Spinal cord (tissue), 10 donors: ENCODE measurements at places on chromosomes 1 and 21. TPM values are rescaled to one million over a fixed set of nuclear protein-coding genes. Genes with fewer than 3 reads are reported as not detected.
A peak's percentile ranks its signal among the peaks of the same experiment; 100 is the strongest.

- peaks cover 16% of the 10 kb centered on the region for H3K4me1 ChIP-seq
- no peak overlapping the region for H3K4me3 ChIP-seq
- no peaks in the 10 kb centered on the region for H3K27me3 ChIP-seq
- DNase-seq = no peak
- peaks cover 10% of the 10 kb centered on the region for H3K36me3 ChIP-seq
- H3K27ac ChIP-seq = no peak overlapping the region
Observed at GRCh38 chr1:115665319-115666096, 23.7 kb downstream of the VANGL1 start.

The FLG gene
- under 0.01 TPM for total RNA-seq

The GCSAML gene
- 0.40 TPM for total RNA-seq

GRCh38 chr1:63320022-63320721, 2.2 kb upstream of the FOXD3 start:
- peaks cover 95% of the 10 kb centered on the region for H3K27me3 ChIP-seq
- H3K4me3 ChIP-seq = peak overlapping the region; percentile 43
- H3K27ac ChIP-seq = peak overlapping the region; percentile 89
- H3K36me3 ChIP-seq = no peaks in the 10 kb centered on the region
- peak; percentile 60 for DNase-seq
- H3K4me1 ChIP-seq = peaks cover 61% of the 10 kb centered on the region

The NFASC gene
- total RNA-seq = 51.4 TPM

The S100A14 gene
- 0.61 TPM for total RNA-seq

The CFHR3 gene
- 0.72 TPM for total RNA-seq

GRCh38 chr21:40841524-40842196, 5.3 kb downstream of the DSCAM start:
- no peaks in the 10 kb centered on the region for H3K36me3 ChIP-seq
- peaks cover 17% of the 10 kb centered on the region for H3K4me1 ChIP-seq
- DNase-seq = peak; percentile 78
- H3K27ac ChIP-seq = peak overlapping the region; percentile 19
- H3K4me3 ChIP-seq = peak overlapping the region; percentile 57

DNA sequence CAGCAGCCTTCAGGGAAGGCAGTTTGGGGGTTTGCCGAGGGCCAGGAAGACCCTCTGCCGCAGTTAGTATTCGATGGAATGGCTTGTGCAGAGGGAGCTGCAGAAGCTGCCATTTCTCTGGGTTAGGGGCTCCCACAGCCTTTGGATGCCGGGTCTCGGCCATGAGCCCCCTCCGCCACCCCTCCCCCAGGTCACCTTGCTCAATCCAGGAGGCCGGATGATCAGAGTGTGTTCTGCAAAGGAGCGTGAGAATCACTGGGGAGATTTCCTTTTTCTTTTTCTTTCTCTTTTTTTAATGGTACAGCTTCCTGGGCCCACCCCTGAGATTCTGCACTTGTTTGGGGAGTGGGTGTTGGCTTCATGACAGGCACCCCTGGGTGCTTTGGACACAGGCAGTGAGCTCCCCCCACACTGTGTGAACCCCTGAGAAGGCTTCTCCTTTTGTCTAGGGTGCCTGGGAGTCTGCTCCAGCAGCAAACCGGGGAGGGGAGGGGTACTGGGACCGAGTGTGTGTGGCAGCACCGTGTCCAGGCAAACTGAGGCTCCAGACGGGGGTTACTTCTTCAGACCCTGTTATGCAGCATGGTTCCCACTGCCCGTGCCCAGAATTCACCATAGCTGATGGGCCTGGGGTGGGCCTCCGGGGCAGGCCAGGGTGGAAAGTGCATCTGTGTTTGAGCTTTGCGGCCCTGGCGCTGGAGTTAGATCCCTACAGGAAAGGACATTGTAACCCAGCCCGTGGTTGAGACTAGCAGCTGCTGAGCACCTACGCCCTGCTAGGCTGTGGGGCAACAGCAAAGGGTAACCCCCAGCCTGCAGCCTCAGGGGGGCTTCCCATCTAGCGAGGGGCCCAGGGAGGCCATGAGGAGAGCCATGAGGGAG, 18.5 kb downstream of the TNFRSF1B start:
- no peaks in the 10 kb centered on the region for H3K27me3 ChIP-seq
- H3K4me1 ChIP-seq = peaks cover 47% of the 10 kb centered on the region
- no peak for DNase-seq
- H3K27ac ChIP-seq = peak overlapping the region; percentile 78

- H3K36me3 ChIP-seq = no peaks in the 10 kb centered on the region
- H3K4me1 ChIP-seq = peaks cover 22% of the 10 kb centered on the region
- peak overlapping the region; percentile 81 for H3K4me3 ChIP-seq
- peaks cover 18% of the 10 kb centered on the region for H3K27me3 ChIP-seq
- no peak for DNase-seq
- peak overlapping the region; percentile 84 for H3K27ac ChIP-seq
Observed at GRCh38 chr1:162021124-162021523, 2.5 kb downstream of the OLFML2B start.

GRCh38 chr1:224689374-224689773, 73.3 kb downstream of the CNIH3 start:
- H3K27ac ChIP-seq = no peak overlapping the region
- H3K27me3 ChIP-seq = no peaks in the 10 kb centered on the region
- no peak for DNase-seq
- H3K36me3 ChIP-seq = no peaks in the 10 kb centered on the region
- H3K4me3 ChIP-seq = no peak overlapping the region
- H3K4me1 ChIP-seq = no peaks in the 10 kb centered on the region

DNA sequence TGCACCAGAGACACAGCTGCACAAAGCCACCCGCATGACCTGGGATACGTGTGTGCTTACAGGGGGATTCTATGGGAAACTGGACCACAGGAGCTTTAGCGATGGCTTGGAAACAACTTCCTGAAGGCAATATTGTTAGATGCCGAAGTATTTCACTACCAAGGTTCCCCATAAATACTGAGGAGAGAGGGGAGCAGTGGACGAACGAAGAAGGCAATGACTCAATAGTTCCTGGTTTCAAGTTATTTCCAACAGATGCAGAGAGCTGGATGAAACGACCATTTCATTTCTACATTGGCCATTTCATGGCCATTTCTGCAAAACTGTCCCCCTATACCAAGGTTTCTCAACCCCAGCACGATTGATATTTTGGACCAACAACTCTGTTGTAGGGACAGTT, 61.3 kb downstream of the CD34 start:
- DNase-seq = no peak
- H3K4me3 ChIP-seq = no peak overlapping the region
- H3K27ac ChIP-seq = no peak overlapping the region
- peaks cover 11% of the 10 kb centered on the region for H3K36me3 ChIP-seq

GRCh38 chr21:45317398-45318145, 29.9 kb upstream of the POFUT2 start:
- H3K4me3 ChIP-seq = no peak overlapping the region
- peaks cover 8% of the 10 kb centered on the region for H3K36me3 ChIP-seq
- H3K27me3 ChIP-seq = no peaks in the 10 kb centered on the region
- DNase-seq = no peak
- H3K27ac ChIP-seq = no peak overlapping the region

DNA sequence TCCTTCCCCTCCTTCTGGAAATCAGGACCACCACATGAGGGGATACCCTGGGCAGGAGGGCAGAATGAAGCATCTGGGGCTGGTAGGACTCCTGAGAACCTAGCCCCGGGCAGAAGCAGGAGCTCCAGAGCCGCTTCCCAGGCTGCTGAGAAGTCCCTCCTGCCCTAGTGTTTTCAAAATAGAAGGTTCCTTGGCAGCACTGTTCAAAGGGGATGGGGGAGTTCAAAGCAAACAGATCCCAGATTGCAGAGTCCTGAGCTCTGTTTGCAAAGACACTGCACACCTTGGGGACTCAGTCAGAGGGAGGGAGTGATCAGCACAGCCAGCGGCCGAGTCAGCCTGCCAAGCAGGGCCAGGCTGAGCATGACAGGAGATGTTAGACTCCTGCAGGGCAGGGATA, 177.8 kb downstream of the PTPRU start:
- no peaks in the 10 kb centered on the region for H3K36me3 ChIP-seq
- H3K4me3 ChIP-seq = no peak overlapping the region
- peaks cover 7% of the 10 kb centered on the region for H3K4me1 ChIP-seq
- H3K27me3 ChIP-seq = no peaks in the 10 kb centered on the region

- H3K27ac ChIP-seq = no peak overlapping the region
- no peak for DNase-seq
- H3K36me3 ChIP-seq = no peaks in the 10 kb centered on the region
- no peaks in the 10 kb centered on the region for H3K4me1 ChIP-seq
- H3K27me3 ChIP-seq = no peaks in the 10 kb centered on the region
- H3K4me3 ChIP-seq = no peak overlapping the region
Observed at GRCh38 chr1:70112838-70113237, 92.5 kb downstream of the LRRC40 start.

- peak within 1 kb of the TSS; percentile 68 for H3K4me3 ChIP-seq
- no peaks in the 10 kb centered on the region for H3K27me3 ChIP-seq
- H3K4me1 ChIP-seq = peaks cover 58% of the 10 kb centered on the region
- H3K36me3 ChIP-seq = peaks cover 2% of the 10 kb centered on the region
- H3K27ac ChIP-seq = peak within 1 kb of the TSS; percentile 57
Observed at GRCh38 chr1:30908696-30909364, at the start of gene SDC3. Gene SDC3 (minus strand): TSS chr1:30908758. CDS start chr1:30908586, 172 bp downstream.

The UMODL1 gene
- not detected for total RNA-seq

The C1orf141 gene
- total RNA-seq = 0.79 TPM

GRCh38 chr21:16304174-16305095, 574.7 kb downstream of the USP25 start:
- no peak for DNase-seq
- peak overlapping the region; percentile 94 for H3K27ac ChIP-seq
- H3K36me3 ChIP-seq = no peaks in the 10 kb centered on the region

- peaks cover 17% of the 10 kb centered on the region for H3K36me3 ChIP-seq
- DNase-seq = no peak
- no peaks in the 10 kb centered on the region for H3K27me3 ChIP-seq
- no peak overlapping the region for H3K4me3 ChIP-seq
Observed at GRCh38 chr1:235974616-235975015, 90.3 kb downstream of the NID1 start.

GRCh38 chr1:207911856-207912760, 1.2 kb upstream of the CD34 start:
- peaks cover 10% of the 10 kb centered on the region for H3K4me1 ChIP-seq
- H3K36me3 ChIP-seq = no peaks in the 10 kb centered on the region
- peaks cover 30% of the 10 kb centered on the region for H3K27me3 ChIP-seq
- no peak overlapping the region for H3K27ac ChIP-seq

DNA sequence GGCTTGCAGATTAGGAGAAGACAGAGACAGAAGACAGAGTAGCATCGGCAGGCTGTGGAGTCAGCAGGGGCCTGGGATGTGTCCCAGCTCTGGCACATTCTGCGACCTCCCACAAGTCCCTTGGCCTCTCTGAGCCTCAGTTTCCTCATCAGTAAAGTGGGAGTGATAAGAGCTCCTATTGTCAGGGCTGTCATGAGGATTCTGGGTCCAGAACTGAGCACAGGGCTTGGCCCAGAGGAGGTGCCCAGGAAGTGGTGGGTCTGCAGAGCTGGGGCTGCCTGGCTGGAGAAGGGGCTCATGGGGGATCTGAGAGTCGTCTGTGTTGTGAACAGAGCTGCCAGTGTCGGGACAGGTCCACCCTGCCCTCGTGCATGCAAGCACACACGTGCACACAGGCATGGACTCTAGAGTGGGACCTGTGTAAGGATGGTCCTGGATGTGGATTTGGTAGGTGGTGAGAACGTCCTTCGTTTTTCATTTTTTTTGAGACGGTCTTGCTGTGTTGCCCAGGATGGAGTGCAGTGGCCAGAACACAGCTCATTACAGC, 262.9 kb downstream of the PTPRU start:
- H3K4me3 ChIP-seq = no peak overlapping the region
- H3K4me1 ChIP-seq = peaks cover 21% of the 10 kb centered on the region
- DNase-seq = no peak
- H3K36me3 ChIP-seq = no peaks in the 10 kb centered on the region
- peaks cover 5% of the 10 kb centered on the region for H3K27me3 ChIP-seq

The CHD1L gene
- total RNA-seq = 35.5 TPM

DNA sequence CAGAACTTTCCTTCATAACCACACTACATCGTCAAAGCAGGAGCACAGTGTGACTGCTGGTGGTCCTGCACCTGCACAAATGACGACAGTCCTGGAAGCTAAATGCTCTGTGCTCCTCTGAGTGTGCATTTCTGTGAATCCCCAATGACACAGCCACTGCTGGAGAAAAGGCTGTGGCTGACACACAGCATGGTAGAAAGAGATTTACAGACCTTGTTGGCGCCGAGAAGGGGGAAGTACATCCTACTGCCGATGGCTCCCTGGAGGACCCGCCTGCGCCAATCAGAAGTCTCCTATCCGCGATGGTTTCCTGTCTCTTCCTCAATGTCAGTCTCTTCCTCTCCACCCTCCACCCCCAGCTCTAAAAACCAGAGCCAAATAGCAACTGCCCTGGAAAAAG, 115.4 kb upstream of the RAB4A start:
- no peak overlapping the region for H3K27ac ChIP-seq
- no peak for DNase-seq
- H3K27me3 ChIP-seq = no peaks in the 10 kb centered on the region
- no peaks in the 10 kb centered on the region for H3K36me3 ChIP-seq
- H3K4me3 ChIP-seq = no peak overlapping the region
- peaks cover 14% of the 10 kb centered on the region for H3K4me1 ChIP-seq

DNA sequence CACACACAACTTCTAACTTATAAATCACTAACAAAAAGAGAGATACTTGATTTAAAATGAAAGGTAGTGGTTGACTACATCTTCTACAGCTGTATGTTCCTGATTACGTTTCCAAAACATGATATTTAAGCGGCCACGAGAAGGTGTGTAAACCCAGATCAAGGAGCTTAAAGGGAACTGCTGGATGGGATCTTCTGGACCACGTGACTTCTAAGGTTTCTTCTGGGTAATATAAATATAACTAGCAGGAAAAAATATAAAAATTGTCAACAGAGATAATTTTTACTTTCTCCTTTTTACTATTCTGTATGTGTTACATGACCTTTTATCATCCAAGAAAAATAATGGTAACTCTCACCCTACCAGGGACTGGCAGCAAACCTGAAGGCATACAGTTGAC, 66.2 kb downstream of the TTLL7 start:
- no peaks in the 10 kb centered on the region for H3K4me1 ChIP-seq
- no peak for DNase-seq
- H3K36me3 ChIP-seq = peaks cover 4% of the 10 kb centered on the region
- no peak overlapping the region for H3K4me3 ChIP-seq
- H3K27ac ChIP-seq = no peak overlapping the region

DNA sequence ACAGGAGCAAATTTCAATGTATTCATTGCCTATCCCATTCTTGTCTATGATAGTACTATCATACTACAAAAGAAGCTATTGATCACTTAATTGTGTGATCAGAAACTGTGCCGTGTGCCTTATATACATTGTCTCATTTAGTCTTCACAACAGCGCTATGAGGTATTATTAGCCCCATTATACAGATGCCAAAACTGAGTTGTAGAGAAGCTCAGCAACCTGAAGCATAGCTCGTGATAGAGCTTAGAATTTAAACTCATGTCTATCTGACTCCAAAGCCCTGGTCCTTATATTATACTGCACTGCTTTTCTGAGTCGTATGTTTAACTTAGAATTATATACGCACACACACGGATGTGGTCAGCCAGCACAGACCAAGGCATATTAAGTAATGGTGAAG, 315.1 kb downstream of the NFIA start:
- no peak overlapping the region for H3K4me3 ChIP-seq
- H3K36me3 ChIP-seq = no peaks in the 10 kb centered on the region
- peaks cover 5% of the 10 kb centered on the region for H3K4me1 ChIP-seq
- DNase-seq = no peak
- H3K27me3 ChIP-seq = no peaks in the 10 kb centered on the region
